HEK293T (cell line): ENCODE measurements at places on chromosomes 16 and 17.

DNA sequence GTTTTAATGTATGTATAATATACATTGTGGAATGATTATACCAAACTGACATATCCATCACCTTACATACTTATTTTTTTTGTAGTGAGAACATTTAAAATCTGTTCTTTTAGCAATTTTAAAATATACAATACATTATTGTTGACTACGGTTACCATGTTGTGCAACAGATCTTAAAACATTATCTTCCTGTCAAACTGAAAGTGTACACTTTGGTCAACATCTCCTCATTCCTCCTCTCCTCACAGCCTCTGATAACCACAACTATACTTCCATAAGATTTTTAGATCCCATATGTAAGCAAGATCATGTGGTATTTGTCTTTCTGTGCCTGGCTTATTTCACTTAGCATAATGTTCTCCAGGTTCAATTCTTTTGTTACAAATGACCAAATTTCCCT lies 7.5 kb upstream of the DNAJA2 start:
- no peak for DNase-seq

- DNase-seq, result no peak
These were observed 531.4 kb downstream of the CDH11 start for GRCh38 chr16:64590513-64590912.

DNA sequence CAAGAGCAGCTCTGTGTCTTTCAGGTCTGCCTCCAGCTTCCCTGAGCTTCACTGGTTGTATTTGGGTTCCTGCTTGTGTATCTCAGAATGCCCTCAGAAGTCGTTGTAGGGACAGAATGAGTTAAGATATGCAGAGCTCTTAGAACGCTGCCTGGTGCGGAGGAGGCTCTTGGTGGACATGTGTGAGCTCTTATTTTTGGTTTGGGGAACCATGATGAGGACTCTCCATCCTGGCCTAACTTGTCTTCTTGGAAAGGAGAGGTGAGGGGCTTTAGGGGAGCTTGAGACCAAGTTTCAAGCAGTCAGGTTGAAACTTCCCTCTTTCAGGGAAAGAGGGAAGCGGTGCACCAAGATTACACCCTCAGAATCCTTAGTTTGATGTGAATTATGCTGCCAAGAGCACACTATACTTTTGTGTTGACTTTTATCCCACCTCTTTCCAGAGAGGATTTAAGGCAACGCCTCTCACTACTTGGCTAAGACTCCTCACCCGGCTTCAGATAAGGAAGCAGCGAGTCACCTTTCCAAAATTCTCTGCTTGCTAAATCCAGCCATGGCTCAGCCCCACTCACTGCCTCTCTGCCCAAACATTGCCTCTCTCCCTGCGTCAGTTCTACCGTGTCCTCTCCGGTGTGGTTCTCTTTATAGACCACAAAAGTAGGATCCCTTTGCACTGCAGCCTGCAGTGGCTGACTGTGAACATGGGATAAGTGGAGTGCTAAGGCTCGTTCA lies 12.7 kb downstream of the CDK5RAP3 start:
- no peak for DNase-seq

GRCh38 chr17:71432378-71433315 lies 688.2 kb upstream of the SOX9 start:
- no peak for DNase-seq

- DNase-seq, result peak; percentile 83
These were observed 4.4 kb upstream of the ARMC7 start for GRCh38 chr17:75105126-75106080.

DNA sequence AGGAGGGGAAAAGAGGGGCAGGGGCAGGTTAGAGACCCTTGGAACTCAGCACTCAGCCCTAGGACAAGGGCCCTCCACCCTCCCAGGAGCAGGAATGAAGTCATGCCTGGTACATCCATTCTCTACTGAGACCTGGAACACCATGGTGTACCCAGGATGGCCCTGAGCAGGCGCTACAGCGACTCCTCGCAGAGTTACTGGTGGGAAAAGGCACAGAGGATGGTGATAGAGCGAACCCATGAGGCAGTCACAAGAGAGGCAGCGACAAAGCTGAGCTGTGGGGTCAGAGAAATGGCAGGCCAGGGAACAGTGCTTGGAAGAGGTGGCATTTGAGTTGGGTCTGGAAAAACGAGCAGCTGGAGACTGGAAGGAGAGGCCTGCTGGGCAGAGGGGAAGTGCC lies 37.5 kb downstream of the SRCIN1 start:
- no peak for DNase-seq

DNA sequence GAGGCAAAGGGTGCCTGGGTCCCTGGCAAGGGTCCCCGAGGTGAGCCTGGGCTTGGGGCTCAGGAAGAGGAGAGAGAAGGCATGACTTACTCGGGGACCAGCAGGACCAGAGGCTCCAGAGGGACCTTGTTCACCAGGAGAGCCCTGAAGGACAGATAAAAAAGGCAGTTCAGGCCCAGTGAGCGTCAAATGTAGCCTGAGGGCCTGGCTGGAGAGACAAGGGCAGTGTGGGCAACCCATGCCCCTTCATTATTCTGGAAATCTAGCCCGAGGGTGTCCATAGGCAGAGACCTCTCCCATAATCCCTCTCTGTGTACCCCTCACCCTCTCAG lies 14.1 kb downstream of the COL1A1 start:
- DNase-seq, result no peak

DNA sequence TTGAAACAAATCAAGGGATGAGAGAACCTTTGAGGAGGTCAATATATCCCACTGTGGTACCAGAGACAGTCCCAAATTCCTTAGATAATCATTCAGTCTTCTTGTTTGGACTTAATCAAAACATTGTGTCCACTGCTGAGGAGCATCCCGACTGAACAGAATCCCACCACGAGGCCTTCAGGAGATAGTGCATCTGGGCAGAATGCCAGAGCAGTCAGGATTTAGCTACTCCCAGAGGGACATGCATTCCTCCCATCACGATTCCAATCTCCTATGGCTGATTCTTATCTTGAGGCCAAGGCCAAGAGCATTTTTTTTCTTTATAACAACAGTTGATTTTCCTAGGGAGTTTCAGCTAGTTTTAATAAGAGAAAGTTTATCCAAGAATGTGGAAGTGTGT lies 87.4 kb upstream of the COX10 start:
- DNase-seq, result no peak

- DNase-seq, result no peak
These were observed 13.5 kb upstream of the ADORA2B start for GRCh38 chr17:15931394-15931793.

DNA sequence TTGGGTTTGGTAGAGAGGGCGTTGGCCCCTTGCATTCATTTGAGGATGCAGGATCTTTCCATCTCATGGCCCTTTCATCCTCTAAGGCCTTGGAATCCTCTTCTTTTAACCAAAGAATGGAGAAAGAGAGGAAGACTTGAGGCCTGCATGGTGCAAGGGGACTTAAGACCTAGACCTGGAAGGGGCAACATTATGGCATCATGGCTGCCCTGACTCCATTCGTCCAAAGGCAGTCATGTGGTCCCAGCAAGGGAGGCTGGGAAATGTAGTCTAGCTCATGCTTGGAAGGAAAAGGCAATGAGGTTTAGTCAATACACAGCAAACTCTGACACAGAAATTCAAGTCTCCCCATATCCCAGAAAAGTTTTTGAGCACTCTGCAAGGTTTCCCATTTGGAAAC lies 30.7 kb upstream of the CDRT4 start:
- DNase-seq, result peak; percentile 22

- no peak for DNase-seq
These were observed 73.0 kb downstream of the ANKRD11 start for GRCh38 chr16:89417352-89417751.

- DNase-seq, result no peak
These were observed 88.7 kb upstream of the CBX4 start for GRCh38 chr17:79927688-79928501.
